SIG-M5 (cell line): ENCODE measurements at places on chromosomes 5 and 9.

DNA sequence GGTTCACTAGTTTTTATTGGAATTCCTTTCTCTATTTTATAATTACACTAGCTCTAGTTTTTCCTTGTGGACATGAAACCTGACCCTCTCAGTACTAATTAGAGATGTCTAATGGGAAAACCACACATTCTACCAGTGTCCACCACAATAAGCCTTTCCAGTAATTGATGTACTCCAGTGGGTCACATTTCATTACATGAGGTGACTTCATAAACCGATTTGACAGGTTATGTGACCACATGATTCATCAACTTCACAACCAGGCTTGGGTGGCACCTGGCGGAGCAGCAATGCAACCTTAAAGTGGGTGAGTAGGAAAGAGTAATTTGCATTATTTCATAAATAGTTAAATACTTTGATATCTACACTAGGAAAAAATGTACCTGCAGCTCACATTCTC is 284.2 kb upstream of the ADAMTS16 start:
- DNase-seq: no peak

DNA sequence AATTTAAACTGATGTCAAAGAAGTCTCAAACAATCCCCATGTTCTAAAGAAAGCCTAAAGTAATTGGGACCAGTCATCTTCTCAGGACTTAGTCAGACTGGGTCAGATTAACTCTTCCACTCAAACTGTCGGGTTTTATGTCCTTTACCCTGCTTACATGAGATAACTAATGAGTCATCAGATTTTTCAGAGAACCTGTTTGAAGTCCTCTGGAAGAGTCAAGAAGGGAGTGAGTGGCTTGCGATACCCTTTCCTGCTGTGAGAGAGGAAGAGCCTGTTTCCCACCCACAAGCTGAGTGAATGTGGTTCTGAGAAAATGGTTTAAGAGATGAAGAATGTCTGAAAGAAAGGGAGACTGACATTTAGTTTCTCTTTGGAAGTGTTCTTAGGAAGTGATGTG is 1866.7 kb upstream of the C9orf72 start:
- DNase-seq: no peak

GRCh38 chr5:1152156-1152555 is 40.3 kb upstream of the SLC12A7 start:
- DNase-seq: no peak

DNA sequence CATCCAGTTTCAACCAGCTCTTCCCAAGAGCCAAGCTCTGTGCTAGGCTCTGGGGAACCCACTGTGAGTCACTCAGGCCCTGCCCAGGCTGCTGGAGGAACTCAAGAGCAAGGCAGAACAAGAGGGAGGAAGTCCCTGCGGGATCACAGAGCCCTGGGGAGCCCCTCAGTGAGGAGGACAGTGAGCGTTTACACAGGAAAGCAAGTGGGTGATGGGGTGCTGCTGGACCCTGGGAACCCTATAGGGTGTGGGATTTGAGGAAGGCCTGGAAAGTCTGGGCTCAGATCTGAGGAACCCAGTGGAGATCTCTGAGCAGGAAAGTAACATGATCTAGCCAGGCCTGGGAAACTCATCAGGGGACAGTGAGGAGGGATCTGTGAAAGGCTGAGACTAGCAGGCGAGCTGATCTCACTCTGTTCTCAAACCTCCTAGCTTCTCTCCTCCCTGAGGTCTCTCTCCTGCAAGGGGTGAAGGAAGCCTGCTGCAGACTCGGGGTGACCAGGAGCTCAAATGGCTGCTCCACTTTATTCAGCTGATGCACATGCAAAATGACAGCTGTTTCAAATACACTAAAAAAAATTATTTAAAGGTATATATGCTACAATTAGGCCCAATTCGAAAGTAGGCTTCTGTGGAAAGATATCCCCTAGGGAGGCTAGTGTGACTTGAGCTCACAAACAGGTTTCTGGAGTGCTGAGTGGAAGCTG is 70.0 kb downstream of the SHB start:
- DNase-seq: no peak
